ENCODE measurements at places on chromosomes 4 and X.

DNA sequence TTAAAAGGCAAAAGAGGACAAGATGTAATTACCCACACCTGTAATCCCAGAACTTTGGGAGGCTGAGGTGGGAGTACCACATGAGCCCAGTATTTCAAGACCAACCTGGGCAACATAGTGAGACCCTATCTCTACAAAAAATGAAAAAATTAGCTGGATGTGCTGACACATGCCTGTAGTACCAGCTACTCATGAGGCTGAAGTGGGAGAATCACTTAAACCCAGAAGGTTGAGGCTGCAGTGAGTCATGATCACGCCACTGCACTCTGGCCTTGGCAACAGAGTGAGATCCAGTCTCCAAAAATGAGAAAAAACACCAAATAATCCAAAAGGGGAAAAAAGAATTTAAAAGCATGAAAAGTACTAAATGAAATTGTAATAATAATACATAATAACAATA is 30.8 kb downstream of the NR0B1 start:
- DNase-seq = no peak

DNA sequence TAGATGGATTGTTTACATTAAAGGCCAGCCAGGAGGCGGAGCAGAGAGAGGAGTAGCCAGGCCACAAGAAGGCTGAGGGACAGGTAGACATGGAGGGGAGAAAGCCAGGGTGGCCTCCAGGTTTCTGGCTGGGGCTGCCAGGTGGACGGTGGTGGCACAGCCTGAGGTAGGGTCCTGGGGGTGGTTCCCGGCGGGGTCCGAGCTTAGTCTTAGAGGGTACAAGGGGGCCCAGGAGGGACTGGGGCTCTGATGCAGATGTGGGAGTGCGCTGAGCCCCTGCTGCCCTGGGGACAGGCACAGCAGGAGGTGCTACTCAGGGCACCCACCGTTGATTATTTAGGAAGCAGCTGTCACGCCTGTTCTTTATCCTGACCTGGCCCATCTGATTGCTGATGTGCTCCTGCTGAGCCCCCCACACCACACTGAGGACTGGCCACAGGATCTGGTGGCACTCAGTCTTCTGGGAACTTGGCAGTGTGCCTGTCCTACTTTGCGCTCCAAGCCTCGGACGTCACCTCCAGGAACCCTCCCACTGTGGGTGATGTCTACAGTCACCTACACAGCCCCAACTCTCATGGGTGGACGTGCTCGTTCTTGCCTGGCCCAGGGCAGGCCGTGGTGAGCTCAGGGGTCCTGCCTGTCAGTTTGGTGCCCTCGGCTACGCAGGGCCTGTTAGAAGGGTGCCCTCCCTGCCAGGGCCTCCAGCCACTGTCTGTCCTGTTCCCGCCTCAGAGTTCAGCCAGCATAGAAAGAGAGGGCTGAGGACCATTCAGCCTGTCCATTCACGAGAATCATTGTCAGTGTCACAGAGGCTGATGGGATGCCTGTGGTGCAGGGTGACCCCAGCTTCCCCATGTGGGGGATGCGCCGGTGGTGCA is 12.0 kb downstream of the WFS1 start:
- DNase-seq = no peak

GRCh38 chrX:100698551-100698950 is 33.4 kb downstream of the SYTL4 start:
- peak; percentile 53 for DNase-seq

- DNase-seq = no peak
These were observed 283.9 kb upstream of the FGF13 start for GRCh38 chrX:138995458-138995857.

DNA sequence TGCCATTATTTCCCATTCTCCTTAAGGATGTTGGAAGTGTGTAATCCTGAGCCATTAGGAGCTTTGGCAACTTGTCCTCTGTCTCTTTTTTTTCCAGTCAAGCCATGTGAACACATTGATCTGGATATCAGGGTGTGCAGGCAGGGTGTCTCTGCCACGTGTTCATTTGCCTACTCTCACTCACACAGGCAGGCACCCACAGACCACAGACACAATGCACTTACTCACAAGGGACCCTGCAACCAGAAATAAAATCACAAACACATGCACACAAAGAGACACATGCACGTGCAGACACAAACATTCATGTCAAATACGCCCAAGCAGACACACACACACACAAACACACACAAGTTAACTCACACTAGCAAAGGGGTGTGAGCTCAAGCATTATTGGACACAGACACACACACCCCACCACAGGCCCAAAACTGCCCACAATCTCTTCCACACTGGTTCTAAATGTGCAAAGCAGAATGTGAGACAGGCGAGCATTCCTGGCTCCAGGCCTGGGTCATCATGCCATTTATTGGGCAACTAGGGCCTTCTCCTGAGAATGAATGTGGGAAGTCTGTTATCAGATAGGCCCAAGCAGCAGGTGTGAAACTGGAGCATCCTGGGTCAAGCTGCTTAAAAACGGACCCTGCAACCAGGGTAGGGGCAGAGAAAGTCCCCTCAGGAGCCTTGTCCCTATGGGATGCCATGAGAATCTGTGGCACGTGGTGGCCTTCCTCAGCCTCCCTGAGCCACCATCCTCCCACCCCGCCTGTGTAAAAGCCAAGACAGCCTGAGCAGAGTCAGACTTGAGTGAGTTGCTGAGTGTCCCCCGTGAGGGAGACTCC is 63.4 kb downstream of the NBDY start:
- no peak for DNase-seq

DNA sequence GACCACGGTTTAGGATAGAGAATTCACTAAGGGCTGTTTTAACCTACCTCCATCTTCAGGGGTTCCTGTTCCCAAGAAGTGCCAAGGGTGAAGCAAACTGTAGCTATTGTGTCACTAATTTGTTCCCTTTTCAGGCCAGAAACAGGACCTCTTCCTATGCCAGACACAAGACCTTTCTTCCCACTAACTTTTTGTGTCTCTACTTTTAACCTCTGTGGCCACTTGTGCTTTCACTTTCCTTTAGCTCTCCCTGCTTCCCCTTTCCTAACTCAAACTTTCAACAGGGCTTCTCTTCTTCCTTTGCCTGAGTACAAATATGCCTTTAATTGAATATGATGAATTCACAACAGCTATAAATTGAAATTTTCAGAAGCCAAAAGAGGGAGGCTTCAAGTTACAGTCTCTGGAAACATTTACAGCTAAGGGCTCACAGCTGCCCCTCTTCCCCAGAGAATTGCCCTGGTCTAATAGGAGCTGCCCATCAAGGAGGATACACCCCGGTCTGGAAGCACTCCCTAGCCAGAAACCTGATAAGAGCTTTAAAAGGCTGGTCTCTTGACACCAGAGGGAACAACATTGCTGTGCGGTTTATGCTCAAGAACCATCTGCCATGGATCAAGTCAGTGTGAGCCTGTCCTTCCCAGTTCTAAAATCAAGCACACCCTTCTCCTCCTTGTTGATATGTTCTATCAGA is 61.7 kb upstream of the PLS3 start:
- DNase-seq = peak; percentile 13

- DNase-seq = no peak
These were observed 603.2 kb upstream of the FAM241A start for GRCh38 chr4:111542056-111542455.

DNA sequence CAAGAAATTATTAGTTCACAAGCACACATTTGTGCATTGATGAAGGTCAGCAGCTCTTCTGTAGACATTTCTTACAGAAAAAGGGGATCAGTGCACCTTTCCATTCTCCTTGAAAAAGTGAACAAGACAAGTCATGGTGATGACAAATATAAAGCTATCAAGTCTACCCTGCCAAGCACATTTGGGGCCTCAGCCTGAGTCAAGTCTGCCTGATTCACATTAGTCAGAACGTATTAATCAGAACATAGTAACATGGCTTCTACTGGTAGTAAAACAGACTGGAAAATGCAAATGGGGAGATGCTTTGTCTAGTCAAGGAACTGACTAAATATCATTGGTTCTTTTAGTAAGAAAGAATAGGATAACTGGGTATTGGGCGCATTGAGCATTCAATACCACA is 2305.1 kb downstream of the PCDH7 start:
- DNase-seq = no peak

DNA sequence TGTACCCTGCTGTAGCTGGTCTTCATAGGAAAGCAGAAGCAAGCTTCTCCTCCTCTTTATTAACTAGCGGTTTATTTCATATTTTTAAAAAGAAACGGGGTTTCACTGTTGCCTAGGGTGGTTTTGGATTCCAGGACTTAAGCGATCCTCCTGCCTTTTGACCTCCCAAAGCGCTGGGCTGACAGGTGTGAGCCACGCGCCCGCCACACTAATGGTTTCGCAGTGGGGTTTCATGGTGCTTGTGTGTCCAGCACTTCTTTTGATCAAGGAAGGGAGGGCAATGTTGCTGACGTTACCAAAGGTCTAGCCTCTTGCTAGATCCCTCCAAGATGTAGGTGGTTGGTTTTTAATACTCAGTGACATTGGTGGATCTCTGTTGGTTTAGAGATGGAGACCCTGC is 1.4 kb downstream of the MAEA start:
- DNase-seq = no peak

- DNase-seq = peak; percentile 43
These were observed 8.7 kb downstream of the GUCY2F start for GRCh38 chrX:109472939-109473735.

- DNase-seq = no peak
These were observed 283.1 kb upstream of the NWD2 start for GRCh38 chr4:36961420-36961819.

DNA sequence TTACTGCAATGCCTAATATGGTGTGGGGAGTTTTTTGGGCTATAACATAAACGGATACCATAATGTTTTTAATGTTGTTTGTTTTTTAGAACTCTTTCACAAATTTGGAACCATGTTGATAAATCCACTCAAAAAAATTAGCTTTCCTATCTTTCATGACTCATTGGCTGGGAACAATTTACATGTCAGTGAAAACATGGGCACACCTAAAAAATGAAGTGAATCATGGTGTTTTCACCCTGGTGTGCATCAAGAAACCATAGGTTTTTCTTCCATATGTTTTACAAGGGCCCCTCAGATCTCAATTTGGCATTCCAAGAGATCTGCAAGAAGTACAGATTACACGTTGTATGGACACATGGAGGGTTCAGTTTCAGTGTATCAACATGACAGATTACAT is 207.1 kb downstream of the NWD2 start:
- no peak for DNase-seq

- DNase-seq = no peak
These were observed 155.0 kb downstream of the SLC7A11 start for GRCh38 chr4:138087066-138087719.

GRCh38 chr4:109359040-109359646 is 56.7 kb upstream of the COL25A1 start:
- DNase-seq = peak; percentile 76

GRCh38 chrX:54030329-54030728 is 13.9 kb downstream of the PHF8 start:
- DNase-seq = no peak

DNA sequence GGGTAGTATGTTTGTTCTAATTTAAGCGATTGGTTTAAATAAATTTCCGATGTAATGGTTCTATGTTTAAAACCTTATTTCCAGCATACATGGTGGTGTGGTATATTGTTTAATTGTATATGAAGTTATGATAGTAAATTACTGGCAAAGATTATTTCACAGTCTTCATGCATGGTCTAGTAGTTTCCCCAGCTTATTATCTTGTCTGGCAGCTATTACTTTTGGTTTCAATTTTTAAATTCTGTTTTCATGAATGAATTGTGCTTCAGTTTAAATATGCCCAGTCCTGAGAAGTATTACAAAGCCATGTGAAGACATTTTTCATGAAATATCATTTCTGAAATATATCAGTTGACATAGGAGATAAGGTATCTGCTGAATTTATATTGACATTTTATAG is 6.3 kb downstream of the ALG13 start:
- DNase-seq = no peak

GRCh38 chrX:13103188-13103913 is 58.9 kb upstream of the FAM9C start:
- no peak for DNase-seq

DNA sequence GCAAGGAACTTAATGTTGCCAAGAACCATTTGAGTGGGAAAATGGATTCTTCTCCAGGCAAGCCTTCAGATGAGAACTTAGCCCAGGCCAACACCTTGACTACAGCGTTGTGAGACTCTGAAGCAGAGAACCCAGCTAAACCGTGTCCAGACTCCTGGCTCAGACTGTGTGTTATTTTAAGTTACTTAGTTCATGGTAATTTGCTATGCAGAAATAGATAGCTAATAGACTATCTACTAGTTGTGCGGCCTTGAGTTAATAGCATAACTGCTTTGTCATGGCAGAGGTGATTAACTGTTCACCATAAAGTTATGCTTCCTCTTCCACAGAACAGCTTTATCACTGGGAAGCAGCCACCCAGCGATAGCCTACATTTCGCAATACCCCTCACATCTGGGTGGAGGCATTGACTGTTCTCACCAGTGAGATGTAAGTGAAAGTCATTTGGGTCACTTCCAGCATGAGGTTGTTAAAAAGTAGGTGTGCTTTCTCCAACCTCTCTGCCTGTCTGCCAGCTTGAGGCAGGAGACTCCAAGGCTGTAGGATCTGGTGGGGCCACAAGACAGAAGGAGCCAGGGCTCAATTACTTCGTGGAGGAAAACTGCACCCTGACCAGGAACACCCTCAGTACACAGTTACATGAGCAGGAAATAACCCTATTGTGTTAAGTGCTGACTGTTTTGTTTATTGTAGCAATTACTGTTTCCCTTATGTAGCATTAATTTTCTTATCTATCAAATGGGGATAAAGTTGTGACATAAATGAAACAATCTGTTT is 94.2 kb downstream of the GPAT3 start:
- peak; percentile 98 for DNase-seq

GRCh38 chr4:31343061-31343460 is 622.9 kb downstream of the PCDH7 start:
- DNase-seq = peak; percentile 3

GRCh38 chr4:183788308-183788905 is 116.7 kb upstream of the STOX2 start:
- DNase-seq = peak; percentile 17

DNA sequence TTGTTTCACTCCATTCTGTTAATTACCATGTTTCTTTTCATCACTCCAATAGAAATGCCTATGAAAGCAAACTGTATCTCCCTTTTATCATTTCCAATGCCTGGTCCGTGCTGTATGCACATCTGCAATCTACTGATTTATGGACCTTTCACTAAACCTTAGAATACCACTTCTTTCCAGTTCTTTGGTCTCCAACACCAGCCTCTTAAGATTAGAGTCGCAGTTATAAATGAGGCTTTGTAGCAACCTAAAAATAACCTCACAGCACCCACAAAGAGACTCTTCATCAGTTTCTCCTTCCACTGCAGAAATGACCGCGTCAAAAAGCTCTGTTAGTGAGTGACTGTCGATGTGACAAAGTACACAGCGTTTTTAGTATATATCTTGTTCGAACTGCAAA is 282.6 kb downstream of the ADGRA3 start:
- DNase-seq = no peak

GRCh38 chr4:48173056-48173991 is 39.3 kb upstream of the TXK start:
- DNase-seq = peak; percentile 91

GRCh38 chrX:29535212-29536162 is 679.9 kb upstream of the MAGEB2 start:
- DNase-seq = no peak

- DNase-seq = no peak
These were observed 2.5 kb downstream of the SLC25A4 start for GRCh38 chr4:185145572-185145971.
